ENCODE measurements at places on chromosomes 3 and 15.

DNA sequence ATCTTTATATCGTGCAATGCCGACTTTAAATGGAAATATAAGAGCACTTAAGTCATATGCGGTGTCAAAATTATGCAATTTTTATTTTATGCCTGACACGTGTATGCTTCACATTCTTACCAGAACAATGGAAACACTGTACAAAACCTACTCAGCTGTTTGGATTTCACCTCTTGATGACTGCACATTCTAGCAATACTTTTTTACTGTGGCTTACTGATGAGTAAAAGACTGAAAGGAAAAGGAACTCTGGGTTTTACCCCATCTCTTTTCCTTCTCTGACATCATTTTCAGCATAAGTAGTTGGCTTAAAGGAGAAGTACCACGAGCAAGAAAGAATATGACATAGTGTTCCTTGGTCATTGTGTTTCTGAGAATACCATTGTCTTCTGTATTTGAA is 142.8 kb downstream of the POLR2M start:
- no peak for DNase-seq

- no peak for DNase-seq
Measured at GRCh38 chr3:146085678-146086077, 75.3 kb downstream of the PLOD2 start.

DNA sequence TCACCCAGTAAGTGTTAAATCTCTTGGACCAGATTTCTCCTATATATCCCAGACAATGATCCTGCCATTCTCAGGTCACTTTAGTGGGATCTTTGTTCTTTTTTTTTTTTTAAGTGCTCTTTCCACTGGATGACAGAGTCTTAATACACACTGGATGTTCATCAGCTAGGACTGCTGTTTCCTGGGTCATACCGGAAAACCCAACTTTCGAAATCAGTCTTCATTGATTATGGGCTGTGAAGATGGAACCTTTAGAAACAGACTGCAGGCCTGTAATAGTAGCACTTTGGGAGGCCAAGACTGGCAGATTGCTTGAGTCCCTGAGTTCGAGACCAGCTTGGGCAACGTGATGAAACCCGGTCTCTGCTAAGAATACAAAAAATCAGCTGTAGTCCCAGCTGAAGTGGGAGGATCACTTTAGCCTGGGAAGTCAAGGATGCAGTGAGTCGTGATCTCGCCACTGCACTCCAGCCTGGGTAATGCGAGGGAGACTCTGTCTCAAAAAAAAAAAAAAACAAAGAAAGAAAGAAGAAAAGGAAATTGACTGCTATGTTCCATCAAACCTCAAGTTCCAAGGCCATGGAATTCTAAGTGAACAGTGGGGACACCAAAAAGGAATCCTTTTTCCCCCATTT is 2.3 kb downstream of the EOGT start:
- peak; percentile 28 for DNase-seq

DNA sequence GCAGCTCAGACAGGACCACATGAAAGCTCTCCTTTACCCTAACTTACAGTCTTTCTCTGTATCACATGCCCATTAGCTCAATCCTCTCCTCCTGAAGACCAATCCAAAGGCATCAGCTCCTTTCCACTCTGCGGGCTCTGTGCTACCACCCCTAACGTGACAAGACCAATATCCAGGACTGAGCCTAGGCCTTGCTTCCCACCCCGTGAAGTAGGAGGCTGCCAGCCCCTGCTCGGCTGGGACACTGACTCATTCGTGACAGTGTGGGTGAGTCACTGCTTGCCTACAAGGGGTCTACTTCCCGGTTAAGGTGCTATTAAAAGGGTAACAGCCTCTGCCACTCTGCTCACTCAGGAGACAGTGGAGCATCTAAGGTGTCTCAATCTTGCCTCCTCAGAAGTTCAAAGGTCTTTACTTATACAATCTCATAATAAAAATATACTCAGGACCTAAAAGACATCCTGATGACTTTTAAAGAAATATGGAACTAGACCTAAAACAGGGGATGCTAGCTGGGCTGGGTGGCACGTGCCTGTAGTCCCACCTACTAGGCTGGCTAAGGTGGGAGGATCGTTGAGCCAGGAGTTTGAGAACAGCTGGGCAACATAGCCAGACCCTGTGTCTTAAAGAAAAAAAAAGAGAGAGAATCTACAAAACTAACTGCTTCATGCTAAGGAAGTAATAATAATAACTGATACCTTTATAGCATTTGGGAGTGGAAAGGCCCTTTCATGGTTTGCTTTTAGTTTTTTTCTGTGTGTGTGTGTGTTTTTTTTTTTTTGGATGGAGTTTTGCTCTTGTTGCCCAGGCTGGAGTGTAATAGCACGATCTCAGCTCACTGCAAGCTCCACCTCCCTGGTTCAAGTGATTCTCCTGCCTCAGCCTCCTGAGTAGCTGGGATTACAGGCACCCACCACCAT is 55.0 kb downstream of the TMEM44 start:
- peak; percentile 89 for DNase-seq

GRCh38 chr3:114445233-114445632 is 151.4 kb downstream of the TIGIT start:
- no peak for DNase-seq

- DNase-seq = peak; percentile 56
Measured at GRCh38 chr15:100033140-100033857, 300.1 kb upstream of the LYSMD4 start.

- DNase-seq = no peak
Measured at GRCh38 chr15:38021259-38021658, 86.8 kb downstream of the TMCO5A start.

DNA sequence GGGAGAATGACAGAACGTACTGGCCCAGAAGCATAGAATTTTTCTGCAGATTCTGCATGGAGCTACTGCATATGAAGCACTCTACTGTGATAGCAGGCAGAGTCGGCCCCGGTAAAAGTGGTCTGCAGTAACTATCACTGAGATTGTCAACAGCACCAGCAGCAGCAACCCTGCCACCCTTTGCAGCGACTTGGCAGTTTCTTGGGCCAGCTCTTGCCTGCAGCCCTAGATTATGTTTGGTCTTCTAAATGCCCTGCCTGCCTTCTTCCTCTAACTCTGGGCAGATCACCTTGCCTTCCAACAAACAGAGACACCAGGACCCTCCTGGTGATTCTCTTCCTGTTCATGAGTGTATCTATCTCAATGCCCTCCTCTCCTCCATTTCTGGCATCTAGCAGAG is 129.1 kb upstream of the ABHD17C start:
- no peak for DNase-seq

DNA sequence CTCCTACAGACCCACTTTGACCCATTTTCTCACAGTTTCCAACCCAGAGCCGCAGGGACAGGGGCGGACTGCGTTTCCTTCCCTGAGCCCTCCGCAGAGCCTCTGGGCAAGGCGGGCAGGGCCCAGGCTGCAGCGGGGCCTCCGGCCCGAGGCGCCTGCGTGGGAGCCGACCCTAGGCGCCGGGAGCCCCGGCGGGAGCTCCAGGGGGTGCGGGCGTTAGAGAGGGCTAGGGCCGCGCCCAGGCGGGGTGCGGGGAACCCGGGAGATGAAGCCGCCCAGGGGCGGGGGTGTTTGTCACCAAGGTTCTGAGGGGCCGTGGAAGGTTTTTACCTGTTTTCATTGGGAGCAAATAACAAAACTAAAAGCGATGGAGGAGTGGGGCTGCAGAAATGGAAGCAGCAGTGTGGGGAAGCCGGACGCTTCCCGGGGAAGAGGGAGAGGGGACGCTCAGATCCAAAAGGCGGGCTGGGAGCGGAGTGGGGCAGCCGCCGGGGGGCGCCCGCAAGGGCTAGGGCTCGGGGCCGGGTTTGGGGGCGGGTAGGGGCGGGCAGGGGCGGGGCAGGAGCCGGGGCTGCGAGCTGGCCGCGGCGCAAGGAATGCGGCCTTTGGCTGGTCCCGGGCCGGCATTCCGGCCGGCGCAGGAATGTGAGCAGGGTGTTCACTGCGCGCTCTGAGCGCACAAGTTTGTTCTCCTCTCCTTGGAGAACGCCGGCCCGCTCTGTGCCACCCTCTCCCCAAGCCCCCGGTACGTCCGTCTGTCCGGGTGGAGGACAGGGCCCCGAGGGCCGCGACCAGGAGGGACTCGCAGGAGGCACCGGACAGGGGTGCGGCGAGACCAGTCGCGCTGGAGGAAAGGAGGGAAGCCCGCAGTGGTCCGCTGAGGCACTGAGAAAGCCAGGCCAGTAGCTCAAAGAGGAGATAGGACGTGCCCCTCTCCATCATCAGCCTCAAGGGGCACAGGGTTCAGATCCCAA is 61.1 kb downstream of the AMOTL2 start:
- peak; percentile 72 for DNase-seq

GRCh38 chr3:64213962-64214379 is 11.3 kb downstream of the PRICKLE2 start:
- DNase-seq = peak; percentile 94

DNA sequence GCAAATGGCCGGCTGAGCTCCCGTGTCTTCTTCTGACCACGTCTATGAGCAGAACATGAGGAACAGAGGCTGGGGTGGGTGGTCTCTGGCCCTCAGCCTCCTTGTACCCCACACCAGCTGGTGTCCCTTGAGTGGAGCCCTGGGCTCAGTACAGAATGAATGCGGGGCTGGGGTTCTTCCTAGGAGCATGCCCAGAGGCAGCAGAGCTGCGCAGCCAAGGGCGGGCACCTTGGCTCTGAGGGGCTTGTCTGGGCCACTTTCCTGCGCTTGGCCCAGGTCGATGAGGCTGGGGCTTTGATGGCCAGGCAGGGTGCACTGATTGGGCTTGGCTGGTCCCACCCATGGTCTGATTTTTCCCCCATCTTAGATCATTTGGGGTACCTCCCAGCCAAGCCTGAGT is 6.4 kb downstream of the SCN5A start:
- DNase-seq = no peak

DNA sequence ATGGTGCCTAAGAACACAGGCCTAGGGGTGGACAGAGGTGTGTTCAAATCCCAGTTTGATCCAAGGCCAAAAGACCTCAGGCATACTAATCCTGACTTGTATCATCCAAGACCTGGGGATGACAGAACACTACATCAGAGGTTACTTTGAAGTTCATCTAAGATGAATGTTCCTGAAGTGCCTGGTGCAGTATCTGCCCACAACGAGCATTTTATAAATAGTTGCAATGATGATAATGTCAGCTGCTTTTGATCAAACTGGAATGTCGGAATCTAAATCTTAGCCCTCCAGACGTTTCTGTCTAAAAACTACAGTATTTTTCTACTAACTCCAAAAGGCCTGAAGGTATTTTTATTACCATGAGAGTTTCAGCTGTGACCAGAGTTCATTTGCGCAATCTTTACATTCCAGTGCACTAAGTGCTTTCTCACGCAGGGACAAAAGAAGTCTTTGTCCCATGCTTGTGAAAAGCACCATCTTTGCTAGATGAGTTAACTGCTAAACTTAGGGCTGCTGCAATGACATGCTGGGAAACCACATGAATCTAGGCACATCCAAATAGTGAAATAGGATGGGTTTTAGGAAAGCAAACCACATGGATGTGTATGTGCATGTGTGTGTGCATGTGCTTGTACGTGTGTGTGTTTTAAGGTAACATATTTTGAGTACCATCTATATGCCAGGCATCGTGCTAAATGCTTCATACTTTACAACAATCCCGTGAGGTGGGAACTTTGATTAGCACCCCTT is 18.1 kb downstream of the ANXA2 start:
- peak; percentile 99 for DNase-seq

- peak; percentile 76 for DNase-seq
Measured at GRCh38 chr15:60660290-60661051, 181.5 kb upstream of the ICE2 start.

DNA sequence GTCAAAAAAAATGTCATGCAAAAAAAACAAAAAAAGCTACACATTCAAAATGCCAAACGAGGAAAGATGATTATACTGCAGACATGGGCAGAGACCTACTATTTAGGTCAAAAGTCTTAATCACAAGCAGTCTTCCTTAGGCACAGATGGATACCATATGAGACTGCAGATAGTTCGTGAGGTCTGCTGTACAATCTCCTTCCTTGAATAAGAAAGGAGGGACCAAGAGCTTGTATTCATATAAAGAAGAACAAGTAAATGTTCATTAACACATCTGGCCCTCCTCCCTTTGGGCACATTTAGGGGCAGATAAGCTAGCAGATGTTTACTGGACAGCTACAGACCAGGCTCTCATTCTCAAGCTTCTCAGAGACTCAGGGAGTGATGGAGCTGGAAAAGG is 45.3 kb downstream of the ANXA2 start:
- no peak for DNase-seq

GRCh38 chr3:32791833-32792232 is 26.0 kb upstream of the TRIM71 start:
- no peak for DNase-seq

DNA sequence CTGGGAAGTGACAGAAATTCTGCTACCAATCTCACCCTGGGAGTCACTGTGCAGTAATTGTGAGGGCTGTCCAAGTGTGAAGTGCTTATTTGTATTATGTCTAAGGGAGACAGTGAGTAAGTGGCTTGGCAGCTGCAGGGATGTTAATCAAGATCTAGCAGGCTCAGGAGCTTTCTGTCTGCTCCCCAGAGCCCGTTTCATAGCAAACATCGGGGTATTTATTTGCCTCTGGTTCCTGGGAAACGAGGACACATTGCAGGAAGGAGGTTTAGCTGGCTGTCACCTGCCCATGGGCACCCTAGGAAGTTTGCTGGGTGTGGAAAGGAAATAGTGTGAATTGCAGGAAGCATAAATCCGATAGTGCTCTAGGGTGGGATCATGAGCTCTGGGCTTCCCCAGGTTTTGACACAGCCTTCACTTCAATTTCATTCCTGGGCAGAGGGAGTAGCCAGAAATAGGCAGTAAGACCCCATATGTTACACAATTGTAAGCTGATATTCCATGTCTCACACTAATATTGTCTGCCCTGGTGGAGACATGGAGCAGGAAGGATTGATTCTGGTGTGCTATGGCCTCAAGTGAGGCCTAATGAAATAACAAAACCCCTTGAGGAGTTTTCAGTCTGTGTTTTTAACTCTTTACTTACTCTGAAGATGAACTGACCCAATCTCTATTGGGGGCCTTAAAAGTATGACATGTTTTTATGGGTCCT is 74.1 kb upstream of the MITF start:
- no peak for DNase-seq

DNA sequence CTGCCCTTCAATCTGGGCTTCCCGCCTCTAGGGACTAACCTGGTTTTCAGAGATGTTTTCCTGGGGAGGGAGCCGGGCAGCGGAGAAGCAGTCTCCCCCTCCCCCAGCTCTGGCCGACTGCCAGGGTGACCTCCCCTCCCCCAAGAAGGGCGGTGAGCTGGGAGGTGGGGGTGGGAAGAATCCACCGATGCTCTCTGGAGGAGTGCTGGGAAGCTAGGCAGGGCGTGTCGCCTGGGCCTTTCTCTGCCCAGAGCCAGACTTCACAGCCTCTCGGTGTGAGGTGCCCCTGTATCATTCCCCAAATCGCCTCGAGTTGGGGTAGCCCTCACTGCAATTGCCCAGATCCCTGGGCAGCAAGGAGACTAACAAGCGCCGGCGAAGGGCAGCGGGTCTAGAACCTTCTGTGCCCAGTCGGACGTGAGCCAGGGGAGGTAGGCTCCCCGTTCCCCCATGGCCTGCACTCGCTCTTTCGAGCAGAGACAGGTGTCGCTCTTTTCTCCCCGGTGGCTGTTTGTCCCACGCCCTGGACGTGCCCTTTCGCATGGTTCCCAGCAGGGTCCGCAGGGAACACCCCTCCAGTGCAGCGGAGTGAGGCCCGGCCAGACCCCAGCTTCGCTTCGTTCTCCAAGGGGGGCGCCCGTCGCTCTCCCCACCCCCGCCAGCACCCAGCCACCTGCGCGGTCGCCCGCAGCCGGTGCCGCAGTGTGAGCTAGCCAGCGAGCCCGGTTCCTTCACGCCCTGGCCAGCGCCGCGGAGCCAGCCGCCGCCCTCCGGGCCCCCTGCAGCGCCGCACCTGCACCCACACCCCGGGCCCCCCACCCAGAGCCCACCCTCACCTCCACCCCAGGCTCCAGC is 1.1 kb downstream of the RAB6B start:
- no peak for DNase-seq
